ENCODE measurements at places on chromosomes 5 and 9.

DNA sequence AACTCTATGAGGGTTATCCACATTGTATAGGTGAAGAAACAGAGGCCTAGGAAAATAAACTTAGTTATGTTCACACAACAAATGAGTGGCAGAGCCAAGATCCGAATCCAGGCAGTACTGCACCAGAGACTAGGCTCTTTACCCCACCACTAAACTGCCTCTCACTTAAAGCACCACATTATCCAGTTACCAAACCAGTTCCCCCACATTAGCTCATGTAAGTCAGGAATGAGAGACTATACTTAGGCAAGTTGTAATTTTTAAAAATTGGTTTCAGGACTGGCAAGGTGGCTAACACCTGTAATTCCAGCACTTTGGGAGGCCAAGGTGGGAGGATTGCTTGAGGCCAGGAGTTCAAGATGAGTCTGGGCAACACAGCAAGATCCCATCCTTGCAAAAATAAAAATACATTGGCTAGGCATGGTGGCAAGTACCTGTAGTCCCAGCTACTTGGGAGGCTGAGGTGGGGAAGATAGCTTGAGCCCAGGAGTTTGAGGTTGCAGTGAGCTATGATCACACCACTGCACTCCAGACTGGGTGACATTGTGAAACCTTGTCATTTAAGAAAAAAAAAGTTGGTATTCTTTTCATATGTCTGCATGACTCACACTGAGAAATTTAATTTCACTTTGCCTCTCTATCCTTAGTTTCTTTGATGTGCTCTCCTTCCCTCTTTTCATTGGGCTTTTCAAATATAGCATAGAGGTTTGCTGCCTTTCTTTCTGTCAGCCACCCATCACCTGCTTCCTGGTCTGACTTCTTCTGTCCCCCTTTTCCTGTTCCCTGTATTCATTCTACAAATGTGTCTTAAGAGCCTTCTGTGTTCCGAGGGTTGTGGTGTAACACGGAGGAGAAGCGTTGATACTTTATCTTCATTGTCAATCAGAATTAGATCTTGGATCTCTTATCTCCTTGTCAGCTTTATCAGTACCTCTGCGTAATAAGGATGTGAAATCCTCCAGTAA is 64.7 kb downstream of the ERMP1 start:
- DNase-seq, result no peak

- no peak for DNase-seq
Measured at GRCh38 chr5:161745392-161745791, 59.9 kb downstream of the GABRA6 start.

- no peak for DNase-seq
Measured at GRCh38 chr5:125865166-125865815, 557.9 kb upstream of the GRAMD2B start.

DNA sequence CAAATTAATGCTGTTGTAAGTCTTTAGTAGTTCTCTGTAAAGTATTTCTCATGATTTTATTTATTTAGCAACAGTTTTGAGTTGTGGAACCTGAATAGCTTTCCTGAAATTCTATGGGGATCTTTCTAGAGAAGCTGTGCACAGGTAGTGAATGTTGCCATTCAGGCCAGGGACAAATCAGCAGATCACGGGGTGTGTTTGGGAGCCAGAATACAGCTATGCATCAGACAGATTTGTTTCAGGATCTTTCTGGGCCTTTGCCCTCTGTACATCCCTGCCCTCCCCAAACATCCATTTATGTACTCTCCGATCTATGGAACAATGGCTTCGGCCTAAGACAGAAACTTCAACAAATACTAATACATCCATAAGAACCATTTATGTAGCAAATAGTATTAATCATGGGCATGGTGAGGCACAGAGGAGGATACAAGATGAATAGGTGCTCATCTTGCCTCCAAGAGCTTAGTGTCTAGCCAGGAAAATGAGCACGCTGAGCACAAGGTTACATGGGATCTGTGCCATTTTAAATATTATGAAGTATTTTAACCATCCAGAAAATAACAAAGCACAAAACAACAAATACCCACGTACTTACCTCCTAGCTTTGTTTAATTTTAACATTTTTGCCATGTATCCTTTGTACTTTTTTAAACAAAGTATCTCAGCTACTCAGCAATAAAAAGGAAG is 13.1 kb downstream of the ARHGEF37 start:
- no peak for DNase-seq

- peak; percentile 70 for DNase-seq
Measured at GRCh38 chr5:139774980-139775661, 20.5 kb upstream of the PSD2 start.

GRCh38 chr5:149370878-149371277 is 8.2 kb downstream of the IL17B start:
- no peak for DNase-seq

GRCh38 chr5:178365501-178366440 is 133.2 kb upstream of the PHYKPL start:
- no peak for DNase-seq

DNA sequence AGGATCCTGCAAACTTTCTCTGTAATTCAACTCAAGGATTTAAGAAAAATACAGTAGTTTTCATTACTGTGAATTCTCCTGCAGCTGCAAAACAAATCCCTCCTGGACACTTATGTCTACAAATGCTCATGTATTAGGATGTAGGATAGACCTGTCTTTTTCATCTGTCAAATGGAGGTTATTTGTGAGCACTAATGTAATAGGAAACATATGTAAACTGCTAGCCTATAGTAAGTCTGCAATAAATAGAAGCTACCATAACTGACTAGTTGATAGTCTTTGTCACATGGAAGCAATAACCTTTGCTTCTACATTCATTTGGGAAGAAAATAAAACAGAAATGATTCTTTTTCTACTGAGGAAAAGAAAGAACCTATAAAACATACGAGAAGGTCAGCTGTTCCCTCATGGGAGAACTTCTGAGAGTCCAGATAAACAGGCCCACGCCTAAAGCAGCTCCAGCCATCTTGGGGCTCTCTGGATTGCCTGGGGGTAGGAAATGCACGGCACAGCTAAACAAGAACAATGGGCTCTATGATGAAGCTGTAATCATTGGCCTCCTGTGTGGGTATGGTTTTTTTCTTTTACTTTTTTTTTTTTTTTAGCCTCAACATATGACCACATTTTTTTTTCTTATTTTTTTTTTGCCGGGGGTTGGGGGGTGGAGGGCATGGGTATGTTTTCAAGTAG is 6.2 kb downstream of the KCNV2 start:
- no peak for DNase-seq

GRCh38 chr5:180639741-180640610 is 9.4 kb downstream of the FLT4 start:
- no peak for DNase-seq

DNA sequence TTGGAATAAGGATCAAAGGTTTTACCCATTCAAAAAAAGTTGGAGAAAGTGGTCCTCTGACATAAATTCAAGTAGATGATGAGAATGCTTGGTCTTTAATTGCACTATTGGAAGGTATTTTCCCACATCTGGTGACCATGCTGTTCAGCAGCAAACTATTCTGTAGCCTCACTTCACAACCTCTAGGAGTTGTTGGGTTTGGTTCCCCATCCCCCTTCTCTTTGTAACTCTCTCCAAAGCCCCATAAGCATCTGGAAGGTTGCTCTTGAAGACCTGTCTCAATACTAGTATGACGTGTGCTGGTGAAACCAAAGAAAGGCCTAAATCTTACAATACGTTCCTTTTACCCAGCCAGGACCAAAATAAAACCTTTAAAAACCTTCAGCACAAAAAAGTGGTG is 8.5 kb downstream of the RGMB start:
- DNase-seq, result no peak
